Esophagus mucosa (tissue), 1 donor: ENCODE measurements at places on chromosomes 6 and 20. TPM values are rescaled to one million over a fixed set of nuclear protein-coding genes. Genes with fewer than 3 reads are reported as not detected.

Gene RBBP8NL
- 5.1 TPM for total RNA-seq

Gene TBCC
- 15.0 TPM for total RNA-seq

Gene ADTRP
- total RNA-seq: 0.72 TPM

Gene LY6G6D
- total RNA-seq: not detected

Gene ADGRG6
- total RNA-seq: 14.2 TPM

Gene RALGAPA2
- 15.9 TPM for total RNA-seq

Gene ZC3H12D
- 0.36 TPM for total RNA-seq

Gene NTSR1
- total RNA-seq: not detected

Gene BACH2
- 0.76 TPM for total RNA-seq

Gene RBL1
- 6.3 TPM for total RNA-seq

Gene DYNLT2
- 0.84 TPM for total RNA-seq

Gene KIAA1755
- 0.32 TPM for total RNA-seq

Gene BMP6
- total RNA-seq: 0.60 TPM

Gene SIRPD
- total RNA-seq: not detected

Gene TREM1
- total RNA-seq: 0.20 TPM

Gene CPXM1
- total RNA-seq: 2.0 TPM

Gene SLC18B1
- total RNA-seq: 12.8 TPM

Gene BMP2
- 3.5 TPM for total RNA-seq

Gene SLC35D3
- total RNA-seq: not detected

Gene ADGB
- total RNA-seq: not detected

Gene ISM1
- total RNA-seq: 1.7 TPM

Gene CNR1
- 0.72 TPM for total RNA-seq

Gene CCN5
- total RNA-seq: 1.9 TPM

Gene TCF15
- not detected for total RNA-seq

Gene DST
- total RNA-seq: 147 TPM

Gene MRPS18B
- 48.2 TPM for total RNA-seq

Gene RAD21L1
- total RNA-seq: not detected

Gene MYCT1
- total RNA-seq: 1.6 TPM

Gene SRSF12
- total RNA-seq: 0.44 TPM

Gene PDE10A
- 0.72 TPM for total RNA-seq

Gene TMEM170B
- 0.20 TPM for total RNA-seq

Gene DNPH1
- total RNA-seq: 40.2 TPM

Gene SASH1
- total RNA-seq: 65.2 TPM

Gene MATN4
- total RNA-seq: 0.16 TPM

Gene MANEA
- 8.4 TPM for total RNA-seq

Gene TREML4
- total RNA-seq: not detected

Gene RNF39
- 2.6 TPM for total RNA-seq
